NB4 (cell line): ENCODE measurements at places on chromosomes 2 and 18.
A peak's percentile ranks its signal among the peaks of the same experiment; 100 is the strongest.

DNA sequence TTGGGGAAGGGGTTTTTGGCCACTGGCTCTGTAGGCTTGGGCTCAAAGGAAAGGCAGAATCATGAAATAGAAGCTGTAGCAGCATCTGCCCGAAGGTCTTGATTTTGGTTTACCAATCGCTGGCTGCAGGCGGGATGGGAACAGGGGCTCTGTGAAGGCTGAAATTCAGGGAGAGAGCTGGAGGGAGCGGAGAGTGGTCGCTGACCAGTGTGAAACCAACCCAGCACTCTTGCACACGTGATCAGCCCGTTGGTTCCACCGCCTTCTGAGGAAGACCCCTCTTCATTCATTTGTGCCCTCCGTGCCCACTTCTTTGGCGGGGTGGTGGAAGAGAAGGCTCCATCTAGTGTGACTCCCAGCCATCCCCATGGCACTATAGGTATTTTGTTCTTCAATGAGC is 82.6 kb downstream of the KLHL29 start:
- no peak for DNase-seq

DNA sequence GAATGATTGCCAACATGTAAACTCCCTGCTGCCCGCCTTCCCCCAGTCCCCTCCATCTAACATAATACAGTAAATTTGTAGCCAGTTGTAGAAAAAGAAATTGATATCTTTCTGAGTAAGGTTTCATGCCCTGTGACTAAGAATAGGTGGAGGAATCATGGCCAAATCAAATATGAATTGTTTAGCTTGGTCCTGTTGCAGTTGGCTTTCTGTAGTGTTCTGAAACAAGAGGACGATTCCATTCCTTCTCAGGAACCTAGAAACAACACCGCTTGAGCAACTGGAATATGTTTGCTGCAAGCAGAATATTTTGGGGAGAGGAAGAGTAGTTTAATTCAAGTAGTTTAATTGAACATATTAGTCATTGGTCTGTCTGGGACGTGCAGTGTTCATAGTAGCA is 7.0 kb upstream of the DRC1 start:
- no peak for DNase-seq

DNA sequence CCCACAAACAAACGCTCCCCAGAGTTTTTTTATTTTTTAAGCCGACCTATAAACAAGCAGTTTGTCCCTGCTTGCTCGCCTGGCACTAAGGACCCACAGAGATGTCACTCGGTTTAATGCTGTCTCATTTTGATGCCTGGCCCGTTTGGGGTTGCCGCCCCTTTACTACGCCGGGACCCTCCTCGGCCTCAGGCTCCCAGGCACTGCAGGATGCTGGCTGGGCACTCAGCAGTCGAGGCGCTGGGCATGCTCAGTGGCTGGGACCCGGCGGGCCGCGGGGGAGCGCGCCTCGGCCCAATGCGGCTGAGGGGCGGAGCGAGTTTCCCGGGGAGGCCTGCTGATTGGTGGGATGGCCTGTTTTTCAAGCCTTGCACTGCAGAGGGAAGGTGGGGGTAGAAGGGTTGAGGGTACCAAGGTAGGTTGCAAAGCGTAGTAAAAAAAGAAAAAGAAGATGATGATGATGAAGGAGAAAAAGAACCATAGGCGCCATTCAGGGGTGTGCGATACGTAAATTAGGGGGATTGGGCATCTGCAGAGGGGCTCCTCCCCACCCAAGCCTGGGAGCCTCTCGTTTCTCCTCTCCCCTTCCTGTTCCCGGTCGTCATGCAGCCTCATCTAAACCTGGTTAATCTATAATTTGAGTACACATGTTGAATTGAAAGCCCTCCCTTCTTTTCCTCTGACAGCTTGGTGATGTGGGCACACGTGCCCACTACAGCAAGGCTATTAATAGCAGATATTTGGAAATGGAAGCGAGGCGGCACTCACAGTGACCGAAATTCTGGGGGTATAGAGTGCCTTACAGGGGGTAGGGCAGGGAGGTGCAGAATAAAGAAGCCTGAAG is 1.5 kb upstream of the IRS1 start:
- DNase-seq: peak; percentile 12

GRCh38 chr2:39998617-39999016 is 219.6 kb upstream of the THUMPD2 start:
- DNase-seq: no peak

DNA sequence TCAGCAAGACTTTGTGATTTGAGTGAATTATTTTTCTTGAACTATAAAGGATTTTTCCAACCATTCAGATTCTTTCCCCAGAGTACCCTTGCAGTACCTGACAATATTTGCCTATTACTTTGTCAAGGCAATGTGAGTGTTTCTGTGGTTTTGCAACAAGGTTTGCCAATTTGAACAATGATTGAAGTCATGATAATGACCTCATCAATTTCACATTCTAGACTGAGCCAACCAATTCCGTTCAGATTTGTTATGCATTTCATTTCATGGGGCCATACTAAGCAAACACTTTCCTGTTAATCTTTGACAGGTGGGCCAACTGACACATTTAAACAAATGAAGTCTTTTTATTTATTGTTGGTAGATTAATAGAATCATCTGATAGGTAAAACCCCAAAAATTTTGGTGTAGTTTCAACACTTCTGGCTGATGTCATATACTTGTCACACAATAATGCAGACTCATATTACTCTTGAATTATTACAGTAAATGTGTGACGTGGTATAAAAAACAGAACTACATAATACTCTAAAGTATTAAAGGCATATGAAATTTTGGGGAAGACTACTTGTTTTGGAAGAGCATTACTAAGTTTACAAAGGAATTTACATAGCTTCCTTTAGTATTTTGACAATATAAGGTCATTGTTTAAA is 526.4 kb downstream of the DPP10 start:
- no peak for DNase-seq

DNA sequence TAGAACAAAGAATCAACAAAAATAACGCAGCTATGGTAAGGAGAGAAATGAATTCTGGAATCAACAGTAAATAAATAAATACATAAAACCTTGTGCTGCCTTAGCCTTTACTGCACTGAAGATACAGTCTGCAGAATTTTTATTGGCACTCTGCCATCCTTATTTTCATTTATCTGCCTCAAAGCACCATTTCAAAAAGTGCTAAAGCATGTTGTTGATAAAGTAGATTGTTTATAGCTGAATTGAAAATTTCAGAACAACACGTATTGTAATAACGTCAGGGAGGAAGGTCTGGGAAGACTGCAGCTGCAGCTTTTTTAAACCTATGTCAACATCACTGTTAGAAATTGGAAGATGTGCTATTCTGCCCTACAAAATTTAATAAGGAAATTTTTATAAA is 787.2 kb downstream of the PLCL1 start:
- DNase-seq: no peak

GRCh38 chr2:18604531-18604885 is 15.1 kb upstream of the NT5C1B start:
- no peak for DNase-seq

- DNase-seq: no peak
Measured at GRCh38 chr2:35033748-35034147, 1321.8 kb upstream of the CRIM1 start.

DNA sequence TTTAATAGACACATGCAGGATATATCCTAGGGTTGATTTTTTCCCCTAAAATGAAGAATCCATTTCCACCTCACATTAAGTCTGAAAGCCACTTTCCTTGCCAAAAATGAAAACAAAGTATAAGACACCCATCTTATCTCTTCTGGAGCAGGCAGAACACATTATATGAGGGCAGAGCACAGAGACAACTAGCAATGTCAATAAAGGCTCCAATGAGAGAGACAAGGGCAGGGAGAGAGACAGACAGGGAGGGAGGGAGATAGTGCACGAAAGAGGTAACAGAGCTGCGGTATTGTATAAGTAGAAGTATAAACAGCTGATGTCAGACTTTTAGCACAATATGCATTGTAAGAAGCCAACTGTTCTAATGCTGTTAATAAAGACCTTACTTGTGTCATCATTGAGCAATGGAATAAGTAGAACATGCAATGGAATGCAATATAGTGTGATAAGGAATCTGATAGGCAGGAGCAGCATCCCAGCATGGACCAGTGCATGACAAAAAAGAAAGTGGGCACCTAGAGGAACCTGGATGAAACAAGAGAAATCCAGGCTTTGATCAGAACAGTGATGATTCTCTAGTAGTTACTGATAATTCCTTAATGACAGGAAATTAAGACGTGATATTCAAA is 150.6 kb upstream of the TCF4 start:
- DNase-seq: no peak

DNA sequence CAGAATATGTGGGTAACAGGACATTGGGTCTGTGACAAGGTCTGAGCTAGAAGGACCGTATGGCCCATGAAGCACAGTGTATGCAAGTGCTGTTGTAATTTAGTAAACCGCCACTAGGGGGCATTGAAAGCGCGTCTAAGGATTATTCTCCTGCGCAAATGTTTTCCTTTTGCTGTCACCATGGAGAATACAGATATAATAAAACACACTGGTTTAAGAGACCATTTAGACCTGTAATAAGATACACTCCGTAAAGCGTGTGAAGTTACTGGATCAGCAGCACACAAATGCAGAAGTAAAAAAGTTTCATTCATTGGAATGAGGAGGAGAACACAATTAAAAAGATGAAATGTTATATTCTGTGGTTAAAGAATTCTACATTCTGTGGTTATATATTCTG is 272.4 kb downstream of the AGAP1 start:
- DNase-seq: peak; percentile 77

DNA sequence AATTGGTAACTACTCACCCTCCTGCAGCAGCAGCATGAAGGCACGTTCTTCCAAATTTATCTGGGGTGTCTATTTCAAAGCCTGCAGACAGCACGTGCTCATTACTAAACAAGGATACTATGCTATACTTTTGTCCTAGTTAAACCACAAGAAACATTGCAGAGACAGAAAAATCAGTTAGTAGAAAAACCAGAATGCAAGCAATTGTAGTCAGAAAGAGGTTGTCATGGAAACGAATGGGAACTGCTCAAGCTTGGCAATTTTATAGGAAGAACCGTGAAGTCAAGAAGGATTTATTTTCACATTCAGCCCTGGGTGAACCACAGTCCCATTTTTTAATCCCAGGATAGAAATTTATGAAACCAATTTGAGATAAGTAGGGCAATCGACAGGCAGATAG is 162.2 kb upstream of the PGAP1 start:
- peak; percentile 5 for DNase-seq

GRCh38 chr2:142545036-142545435 is 332.4 kb upstream of the KYNU start:
- no peak for DNase-seq

- no peak for DNase-seq
Measured at GRCh38 chr2:223734346-223734745, 103.0 kb downstream of the AP1S3 start.

- DNase-seq: peak; percentile 54
Measured at GRCh38 chr2:103161456-103162289, 399.8 kb downstream of the TMEM182 start.

DNA sequence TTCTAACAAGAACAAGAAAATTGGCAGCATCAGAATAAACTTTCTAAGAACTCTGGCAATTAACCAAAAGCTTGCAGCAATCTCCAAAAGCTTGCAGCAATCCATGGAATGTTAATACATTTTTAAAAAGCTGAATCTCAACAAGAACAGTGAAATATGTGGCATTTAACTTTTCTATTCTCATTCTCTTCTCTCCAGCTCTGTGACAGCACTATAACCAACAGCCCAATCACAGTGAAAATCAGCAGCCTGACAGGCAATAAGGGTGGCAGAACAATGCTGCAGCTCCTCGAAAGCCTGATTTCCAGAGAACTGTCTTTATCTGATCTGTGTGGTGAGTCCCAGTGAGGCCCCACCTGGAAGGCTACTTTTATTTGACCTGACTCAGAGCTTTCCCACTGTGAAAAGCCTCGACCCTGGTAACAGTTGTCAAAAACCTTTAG is 60.0 kb downstream of the TMEM131 start:
- peak; percentile 49 for DNase-seq

DNA sequence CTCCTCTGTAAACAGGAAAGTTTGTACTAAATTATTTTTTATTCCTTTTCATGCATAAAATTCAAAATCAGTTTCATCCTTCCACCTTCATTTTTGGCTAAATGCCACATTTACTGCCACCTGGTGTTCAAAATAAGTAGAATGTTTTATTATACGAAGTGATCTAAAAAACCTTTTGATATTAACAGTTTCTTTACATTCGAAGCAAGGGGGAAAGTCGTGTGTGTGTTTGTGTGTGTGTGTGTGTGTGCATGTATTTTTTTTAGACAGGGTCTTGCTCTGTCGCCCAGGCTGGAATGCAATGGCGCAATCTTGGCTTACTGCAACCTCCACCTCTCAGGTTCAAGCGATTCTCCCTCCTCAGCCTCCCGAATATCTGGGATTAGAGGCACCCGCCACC is 9.0 kb upstream of the SCN9A start:
- DNase-seq: peak; percentile 29
